ENCODE measurements at places on chromosomes 6 and 20.

DNA sequence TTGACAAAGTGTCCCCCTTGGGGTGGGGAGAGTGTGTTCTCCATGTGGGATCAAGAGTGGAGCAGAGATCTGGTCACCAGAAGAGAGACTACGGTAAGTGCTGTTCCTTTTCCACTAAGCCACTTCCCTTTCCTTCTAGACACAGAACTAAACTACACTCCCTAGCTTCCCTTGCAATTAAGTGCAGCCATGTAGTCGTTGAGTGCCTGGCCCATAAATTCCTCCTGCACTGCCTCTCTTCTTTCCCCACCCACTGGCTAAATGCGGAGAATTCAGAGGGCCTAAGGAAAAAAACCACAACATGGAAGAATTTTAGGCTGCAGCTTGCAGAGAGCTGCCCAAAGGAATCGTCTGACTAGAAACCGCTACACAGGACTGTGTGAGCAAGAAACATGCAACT is 1.5 kb downstream of the WDR27 start:
- DNase-seq = no peak

DNA sequence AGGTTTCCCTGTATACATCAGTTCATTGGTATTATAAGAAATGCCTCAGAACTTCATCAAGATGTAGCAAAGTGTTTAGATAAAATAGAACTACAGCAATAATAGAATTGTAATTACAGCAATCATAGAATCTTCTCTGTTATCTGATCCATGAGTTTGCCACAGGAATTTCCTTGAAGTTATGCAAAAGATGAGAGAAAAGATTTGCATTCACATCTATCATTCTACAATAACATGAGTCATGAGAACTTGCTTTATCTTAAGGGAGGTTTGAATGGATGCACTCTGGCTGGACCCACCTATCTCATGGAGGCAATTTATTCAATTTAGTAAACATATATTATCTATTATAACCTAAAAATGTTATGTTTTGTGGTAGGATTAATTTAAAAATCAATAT is 329.8 kb upstream of the EPHA7 start:
- no peak for DNase-seq

GRCh38 chr6:47071681-47072080 is 29.5 kb upstream of the ADGRF1 start:
- no peak for DNase-seq

GRCh38 chr6:22904431-22904830 is 335.1 kb downstream of the HDGFL1 start:
- no peak for DNase-seq

- DNase-seq = no peak
Observed at GRCh38 chr6:29563435-29563965, 4.0 kb upstream of the UBD start.

DNA sequence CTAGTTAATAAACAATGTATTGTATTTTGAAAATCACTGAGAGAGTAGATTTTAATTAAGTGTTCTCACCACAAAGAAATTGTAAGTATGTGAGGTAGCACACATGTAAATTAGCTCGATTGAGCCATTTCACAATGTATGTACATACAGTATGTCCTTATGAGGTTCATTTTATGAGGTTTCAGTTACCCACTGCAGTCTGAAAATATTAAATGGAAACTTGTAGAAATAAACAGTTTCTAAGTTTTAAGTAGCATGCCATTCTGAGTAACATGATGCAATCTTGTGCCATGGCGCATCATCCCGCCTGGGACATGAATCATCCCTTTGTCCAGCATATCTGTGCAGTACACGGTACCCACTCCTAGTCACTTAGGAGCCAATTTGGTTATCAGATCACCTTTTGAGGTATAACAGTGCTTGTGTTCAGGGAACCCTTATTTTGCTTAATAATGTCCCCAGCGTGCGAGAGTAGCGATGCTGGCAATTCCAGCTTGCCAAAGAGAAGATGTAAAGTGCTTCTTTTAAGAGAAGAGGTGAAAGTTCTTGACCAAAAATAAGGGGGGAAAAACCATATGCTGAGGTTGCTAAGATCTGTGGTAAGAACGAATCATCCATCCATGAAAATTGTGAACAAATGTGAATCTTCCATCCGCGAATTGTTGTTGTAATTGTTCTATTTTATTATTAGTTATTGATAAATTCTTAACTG is 64.7 kb downstream of the KCNS1 start:
- no peak for DNase-seq

DNA sequence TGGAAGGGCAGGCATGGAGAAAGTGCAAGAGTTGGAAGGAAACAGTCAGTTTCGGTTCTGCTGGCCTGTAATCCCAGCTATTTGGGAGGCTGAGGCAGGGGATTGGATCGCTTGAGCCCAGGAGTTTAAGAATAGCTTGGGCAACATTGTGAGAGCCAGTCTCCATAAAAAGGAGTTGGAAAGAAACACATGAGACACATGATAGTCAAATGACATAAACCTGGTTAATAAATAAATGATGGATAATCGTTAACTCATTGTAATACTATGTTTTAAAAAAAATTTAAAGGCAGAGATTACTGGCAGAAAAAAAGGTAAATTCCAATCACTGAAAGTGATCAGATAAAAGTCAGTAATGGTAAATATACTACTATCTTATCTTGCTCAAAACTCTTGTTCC is 37.2 kb upstream of the PHACTR1 start:
- DNase-seq = no peak

DNA sequence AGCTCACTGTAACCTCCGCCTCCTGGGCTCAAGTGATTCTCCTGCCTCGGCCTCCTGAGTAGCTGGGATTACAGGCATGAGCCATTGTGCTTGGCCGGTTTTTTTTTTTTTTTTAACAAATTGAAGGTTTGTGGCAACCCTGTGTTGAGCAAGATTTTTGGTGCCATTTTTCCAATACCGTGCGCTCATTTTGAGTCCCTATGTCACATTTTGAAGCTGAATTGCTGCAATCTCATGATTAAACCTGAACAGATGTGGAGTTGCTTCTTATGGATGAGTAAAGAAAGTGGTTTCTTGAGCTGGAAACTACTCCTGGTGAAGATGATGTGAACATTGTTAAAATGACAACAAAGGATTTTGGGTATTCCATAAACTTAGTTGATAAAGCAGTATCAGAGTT is 16.6 kb downstream of the SASH1 start:
- no peak for DNase-seq

GRCh38 chr6:119173249-119174084 is 95.0 kb upstream of the FAM184A start:
- DNase-seq = no peak

DNA sequence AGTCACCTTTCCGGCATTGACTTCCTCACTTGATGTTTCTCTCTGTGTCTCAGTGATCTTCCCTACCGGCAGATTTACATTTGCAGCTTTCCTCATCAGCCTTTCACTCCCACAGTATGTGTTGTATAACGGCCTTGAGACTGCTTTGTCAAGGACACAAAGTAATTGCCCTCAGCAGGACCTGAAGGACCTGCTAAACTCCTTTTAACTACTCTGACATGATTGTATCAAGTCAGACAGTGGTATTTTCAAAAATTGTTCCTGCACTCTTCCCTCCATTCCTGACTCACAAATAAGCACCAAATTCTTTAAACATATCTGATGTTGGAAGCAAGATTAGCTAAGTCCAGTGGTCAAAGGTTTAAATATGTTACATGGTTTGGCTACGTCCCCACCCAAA is 62.4 kb downstream of the PDE10A start:
- DNase-seq = no peak

DNA sequence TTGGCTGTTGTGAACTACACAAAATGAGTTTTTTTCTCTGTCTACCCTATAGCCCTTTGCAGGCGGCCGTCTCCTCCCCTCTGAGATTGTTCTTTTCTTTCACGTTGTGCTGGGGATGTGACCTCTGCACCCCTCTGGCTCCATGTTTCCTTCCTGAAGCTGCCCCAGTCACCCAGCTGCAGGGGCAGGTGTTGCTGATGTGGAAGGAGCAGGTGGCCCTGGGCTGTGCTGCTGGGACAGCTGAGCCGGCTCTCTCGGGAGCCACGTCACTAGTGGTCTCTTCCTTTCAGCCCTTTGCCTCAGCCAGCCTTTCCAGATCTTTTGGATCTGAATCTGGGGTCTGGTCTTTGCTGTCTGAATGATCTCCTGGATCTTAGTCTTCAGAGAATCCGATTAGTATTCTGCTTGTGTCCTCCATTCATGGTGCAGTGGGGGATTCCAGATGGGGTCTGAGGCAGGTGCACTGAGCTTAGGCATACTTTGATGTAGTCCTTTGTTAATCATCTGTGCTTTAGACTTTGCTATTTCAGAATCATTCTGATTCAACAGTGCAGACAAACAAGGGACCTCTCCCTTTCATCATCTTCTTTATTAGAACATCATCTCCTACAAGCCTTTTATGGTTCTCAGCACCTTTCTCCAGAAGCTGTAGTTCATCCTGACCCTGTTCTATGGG is 31.4 kb downstream of the TMEM181 start:
- no peak for DNase-seq

DNA sequence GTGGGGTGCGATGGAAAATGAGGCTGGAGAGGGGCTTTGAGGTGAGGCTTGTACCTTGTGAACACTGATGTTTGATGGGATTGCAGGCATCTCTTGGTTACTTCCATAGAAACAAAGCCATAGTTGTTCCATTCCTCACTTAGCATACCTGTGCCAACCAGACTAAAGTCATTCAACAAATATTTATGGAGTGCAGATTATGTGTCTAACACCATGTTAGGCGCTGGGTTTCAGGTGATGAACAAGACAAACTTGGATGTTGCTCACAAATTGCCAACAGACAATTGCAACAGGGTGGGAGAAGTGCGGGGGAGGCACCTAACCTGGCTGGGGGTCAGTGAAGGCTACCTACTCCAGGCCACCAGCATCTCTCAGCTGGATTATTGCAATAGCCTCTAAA is 1.5 kb downstream of the TTPAL start:
- DNase-seq = no peak

DNA sequence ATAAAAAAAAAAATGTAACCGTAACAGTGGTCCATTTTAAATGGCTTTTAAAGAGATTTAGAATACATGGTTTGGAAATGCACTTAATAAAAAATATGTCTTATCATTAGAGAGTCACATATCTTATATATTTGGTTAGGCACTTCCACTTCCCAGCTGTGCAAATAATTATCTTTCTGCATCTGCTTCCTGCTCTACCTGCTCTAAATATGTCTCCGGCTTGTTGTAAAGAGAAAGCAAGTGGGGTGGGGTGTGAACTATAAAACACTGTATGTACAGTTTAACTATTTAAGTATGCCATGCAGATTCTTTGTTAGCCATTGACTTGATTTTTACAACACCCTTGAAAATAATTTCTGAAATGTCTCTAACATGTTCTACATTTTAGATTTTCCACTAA is 106.3 kb downstream of the NKAIN2 start:
- DNase-seq = no peak

DNA sequence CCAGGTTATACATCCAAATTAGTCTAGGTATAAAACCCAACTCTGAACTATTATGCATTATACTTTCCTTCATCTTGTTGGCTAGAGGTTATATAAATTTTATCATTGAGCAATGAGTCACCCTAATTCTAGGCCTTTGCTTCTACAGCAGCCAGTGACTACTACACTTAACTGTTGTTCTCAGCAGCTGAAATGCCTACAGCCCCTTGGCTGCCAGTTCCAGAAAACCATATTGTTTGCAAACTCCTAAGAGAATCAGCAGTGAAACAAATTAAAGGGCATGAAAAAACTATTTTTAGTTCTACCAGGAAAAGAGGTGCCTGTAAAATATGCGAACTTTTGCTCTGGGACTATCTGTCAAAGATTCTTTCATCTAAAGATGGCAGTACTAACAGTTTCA is 292.8 kb downstream of the FRK start:
- DNase-seq = no peak

DNA sequence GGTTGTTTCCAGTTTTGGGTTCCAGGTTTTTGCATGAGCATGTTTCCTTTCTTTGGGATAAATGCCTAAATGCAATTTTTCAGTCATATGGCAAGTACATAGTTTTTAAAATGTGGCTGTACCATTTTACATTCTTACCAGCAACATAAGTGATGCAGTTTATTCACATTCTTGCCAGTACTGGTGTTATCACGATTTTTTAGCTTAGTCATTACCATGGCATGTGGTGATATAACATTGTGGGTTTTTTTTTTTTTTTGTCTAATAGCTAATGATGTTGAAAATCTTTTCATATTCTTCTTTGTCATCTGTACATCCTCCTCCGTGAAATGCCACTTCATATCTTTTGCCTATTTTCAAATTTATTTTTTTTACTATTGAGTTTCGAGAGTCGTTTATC is 2.9 kb upstream of the TDRD6 start:
- no peak for DNase-seq

DNA sequence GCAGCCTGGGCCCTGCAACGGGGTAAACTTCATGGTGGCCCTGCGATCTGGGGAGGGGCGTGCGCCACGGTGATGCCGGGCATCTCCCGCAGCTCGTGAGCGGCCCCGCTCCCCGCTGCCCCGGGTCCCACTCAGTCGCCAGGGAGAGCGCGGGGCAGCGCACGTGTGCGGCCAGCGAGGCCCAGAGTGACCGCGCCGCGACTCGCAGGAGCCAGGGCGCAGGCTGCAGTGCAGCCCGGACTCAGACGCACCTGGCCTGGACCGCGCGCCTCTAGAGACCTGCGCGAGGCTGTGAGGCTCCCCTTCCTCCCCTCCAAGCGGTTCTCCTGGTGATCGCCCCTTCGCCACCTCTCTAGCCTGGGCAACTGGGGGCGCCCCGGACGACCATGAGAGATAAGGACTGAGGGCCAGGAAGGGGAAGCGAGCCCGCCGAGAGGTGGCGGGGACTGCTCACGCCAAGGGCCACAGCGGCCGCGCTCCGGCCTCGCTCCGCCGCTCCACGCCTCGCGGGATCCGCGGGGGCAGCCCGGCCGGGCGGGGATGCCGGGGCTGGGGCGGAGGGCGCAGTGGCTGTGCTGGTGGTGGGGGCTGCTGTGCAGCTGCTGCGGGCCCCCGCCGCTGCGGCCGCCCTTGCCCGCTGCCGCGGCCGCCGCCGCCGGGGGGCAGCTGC is 652 bp downstream of the BMP6 start:
- no peak for DNase-seq

Measured in T47D (cell line).